SW 1271 (cell line): ENCODE measurements at places on chromosomes 5 and 9.
A peak's percentile ranks its signal among the peaks of the same experiment; 100 is the strongest.

DNA sequence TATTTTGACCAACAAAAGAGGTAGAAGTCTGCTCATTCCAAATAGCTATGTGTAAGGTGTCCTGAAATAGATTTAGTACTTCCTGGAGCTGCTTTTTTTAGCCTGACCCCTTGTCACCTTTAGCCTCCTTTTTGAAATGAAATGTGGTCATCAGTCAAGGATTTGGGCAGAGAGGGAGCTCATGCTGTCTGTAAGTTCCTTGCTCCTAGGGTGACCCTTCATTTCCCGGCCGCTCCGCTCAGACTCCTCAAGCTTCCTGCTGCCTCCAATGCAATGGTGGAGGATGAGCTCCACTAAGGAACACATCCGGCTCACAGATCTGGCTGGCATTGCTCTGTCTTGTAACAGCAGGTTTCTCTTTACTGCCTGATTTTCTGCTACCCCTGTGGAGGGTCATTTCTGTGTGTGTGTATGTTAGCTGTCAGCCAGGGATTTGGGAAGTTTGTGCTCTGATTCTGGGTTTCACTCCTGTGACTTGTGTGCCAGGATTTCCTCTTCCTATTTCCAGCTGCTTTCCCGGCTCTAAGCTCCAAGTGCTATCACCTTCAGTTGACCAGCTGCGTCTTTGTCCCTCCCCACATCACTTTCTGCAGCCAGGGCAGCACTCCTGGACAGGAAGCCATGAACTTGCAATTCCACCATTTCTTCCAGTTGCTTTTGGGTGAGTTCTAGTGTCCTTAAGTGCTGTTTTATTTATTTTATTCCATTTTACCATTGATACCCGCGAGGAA lies 265.9 kb downstream of the ICE1 start:
- no peak for DNase-seq

DNA sequence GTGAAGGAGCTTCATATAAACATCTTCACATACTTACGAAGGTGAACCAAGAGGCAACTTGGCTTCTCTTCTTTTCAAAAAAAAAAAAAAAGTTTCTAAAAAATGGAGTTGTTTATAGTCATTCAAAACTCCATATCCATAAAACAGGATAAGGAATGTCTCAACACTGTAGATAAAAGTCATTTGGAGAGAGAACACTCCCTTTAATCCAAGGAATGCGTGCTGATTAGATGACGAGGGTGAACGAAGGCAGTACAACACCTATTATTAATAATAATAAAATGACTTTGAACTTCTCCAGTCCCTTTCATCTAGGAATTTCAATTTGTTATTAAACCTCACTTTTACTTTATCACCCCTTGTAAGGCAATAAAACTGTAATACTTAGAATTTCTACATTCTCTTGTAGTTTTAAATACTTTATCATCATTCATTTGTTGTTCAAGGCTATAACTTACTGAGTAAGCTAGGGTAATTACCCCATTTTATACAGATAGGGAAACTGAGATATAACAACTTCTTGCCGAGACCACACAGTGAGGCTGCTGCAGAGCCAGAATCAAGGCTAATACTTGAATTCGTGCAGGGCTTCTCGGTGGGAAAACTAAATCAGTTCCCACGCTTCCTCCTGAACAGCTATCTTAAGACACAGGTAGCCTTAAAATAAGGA lies 377.1 kb downstream of the EFNA5 start:
- DNase-seq: no peak

GRCh38 chr5:36199620-36200019 lies 42.1 kb downstream of the NADK2 start:
- no peak for DNase-seq

- DNase-seq: no peak
Measured at GRCh38 chr5:56190497-56190896, 42.6 kb downstream of the ANKRD55 start.

GRCh38 chr9:112556497-112557442 lies 70.1 kb downstream of the KIAA1958 start:
- no peak for DNase-seq

- DNase-seq: no peak
Measured at GRCh38 chr5:56155992-56156584, 77.0 kb downstream of the ANKRD55 start.

DNA sequence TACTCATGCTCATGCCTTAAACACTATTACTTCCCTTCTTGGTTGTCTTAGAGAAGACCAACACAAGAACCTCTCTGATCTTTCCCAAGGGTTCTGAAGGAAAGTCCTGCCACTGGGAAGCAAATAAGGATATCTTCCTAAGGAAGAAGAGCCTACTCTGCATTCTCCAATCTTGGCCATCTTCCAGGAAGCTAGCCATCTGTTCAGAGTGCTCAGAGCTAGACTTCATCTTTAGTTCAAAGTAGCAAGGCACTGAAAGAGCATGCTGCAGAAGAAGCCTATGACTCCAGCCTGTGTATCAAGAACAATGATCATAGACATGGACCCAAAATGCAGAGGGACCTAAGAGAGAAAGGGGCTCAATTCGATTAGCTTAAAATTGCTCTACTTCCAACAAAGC lies 114.7 kb downstream of the KIAA0825 start:
- no peak for DNase-seq

GRCh38 chr5:35030426-35031100 lies 17.2 kb downstream of the AGXT2 start:
- peak; percentile 4 for DNase-seq
